Stomach (tissue), 19 donors: ENCODE measurements at places on chromosomes 1 and 21. TPM values are rescaled to one million over a fixed set of nuclear protein-coding genes. Genes with fewer than 3 reads are reported as not detected.

Gene DEPDC1
- total RNA-seq: 0.29 TPM

Gene PTGER3
- 2.3 TPM for total RNA-seq

Gene RHCE
- total RNA-seq: not detected

Gene THRAP3
- total RNA-seq: 26.4 TPM

Gene NFIA
- 67.1 TPM for total RNA-seq

Gene GPR3
- 0.18 TPM for total RNA-seq

Gene TESK2
- total RNA-seq: 9.6 TPM

Gene PCAT6
- not detected for total RNA-seq

Gene FALEC
- total RNA-seq: not detected

Gene KPNA6
- total RNA-seq: 20.9 TPM

GRCh38 chr1:183993132-183993531 lies 44.4 kb downstream of the COLGALT2 start:
- DNase-seq: no peak

GRCh38 chr1:221182791-221183533 lies 303.7 kb downstream of the HLX start:
- DNase-seq: no peak

DNA sequence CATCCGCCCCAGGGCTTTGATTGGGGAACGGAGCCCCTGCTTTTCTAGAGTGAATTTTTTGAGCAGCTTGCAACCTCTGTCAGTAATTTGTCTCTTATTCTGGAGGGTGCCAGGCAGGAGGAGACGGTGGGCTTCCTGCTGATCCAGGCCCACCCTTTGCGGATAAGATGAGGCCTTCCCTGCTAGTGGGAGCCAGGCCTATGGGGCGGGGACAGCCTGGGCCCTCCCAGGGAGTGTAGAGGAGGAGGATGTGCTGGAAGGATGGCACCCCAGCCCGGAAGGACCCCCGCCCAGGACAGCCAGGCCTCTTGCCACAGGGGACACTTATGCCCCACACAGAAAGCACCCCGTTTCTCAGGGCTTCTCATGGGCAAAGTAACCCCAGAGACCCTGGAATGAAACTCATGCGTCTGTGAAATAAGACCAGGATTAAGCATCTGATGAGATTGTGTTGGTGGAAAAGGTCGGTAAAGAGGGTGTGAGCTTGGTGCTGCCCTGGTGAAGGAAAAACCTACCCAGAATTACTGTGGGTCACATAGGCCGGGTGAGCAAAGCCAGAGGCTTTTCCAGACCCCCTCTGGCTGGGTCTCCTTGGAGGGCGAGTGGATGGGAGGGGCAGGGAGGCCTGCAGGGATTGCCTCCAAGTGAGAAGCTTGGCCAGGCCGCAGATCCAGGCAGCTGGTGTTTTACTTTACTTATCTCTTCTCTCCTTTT lies 118.7 kb downstream of the SIK1 start:
- DNase-seq: no peak

- no peak for DNase-seq
Observed at GRCh38 chr1:19864570-19865160, 17.5 kb upstream of the OTUD3 start.

DNA sequence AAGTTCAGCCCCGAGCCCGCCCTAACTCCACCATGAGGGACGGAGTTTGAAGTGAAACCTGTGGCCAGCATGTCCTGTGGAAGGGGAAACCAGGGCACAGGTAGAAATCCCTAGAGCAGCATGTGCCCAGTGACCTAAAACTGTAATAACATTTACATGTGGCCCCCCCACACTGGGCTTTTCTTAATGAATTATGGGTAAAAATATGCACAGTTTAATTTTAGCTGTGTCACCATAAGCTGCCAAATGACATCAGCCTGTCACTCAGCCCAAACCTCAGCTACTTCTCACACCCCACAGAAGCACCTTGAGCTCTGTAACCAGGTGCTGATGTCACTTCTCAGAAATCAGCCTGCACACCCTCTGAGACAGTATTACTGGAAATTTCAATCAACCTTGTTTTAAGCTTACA lies 50.0 kb upstream of the SLC19A1 start:
- DNase-seq: peak; percentile 35

GRCh38 chr1:109873278-109874175 lies 37.1 kb upstream of the CSF1 start:
- DNase-seq: no peak

- no peak for DNase-seq
Observed at GRCh38 chr1:147852706-147853225, 49.8 kb upstream of the GJA8 start.

GRCh38 chr1:237012788-237013383 lies 8.6 kb upstream of the MT1HL1 start:
- DNase-seq: peak; percentile 78

- no peak for DNase-seq
Observed at GRCh38 chr1:38235705-38236104, 189.1 kb upstream of the POU3F1 start.

DNA sequence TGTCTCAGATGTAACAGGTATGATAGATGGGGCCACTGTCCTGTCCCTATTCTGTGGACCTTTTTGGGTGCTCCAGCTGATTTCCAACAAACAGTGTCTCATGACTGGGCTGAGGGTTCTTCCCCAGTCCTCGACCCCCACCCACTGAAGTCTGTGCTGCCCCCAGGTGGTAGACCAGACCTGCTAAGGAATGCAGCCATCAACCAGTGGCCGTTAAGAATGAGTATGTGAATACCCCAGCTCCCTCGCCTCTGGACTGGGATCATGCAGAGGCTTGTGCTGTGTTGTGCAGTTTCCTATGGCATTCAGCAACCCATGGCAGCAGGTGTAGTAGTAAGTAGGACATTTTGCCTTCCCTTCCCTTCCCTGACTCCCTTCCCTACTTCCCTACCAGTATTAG lies 183.1 kb upstream of the KAZN start:
- DNase-seq: no peak

GRCh38 chr1:186595969-186596368 lies 84.3 kb downstream of the PTGS2 start:
- no peak for DNase-seq

GRCh38 chr1:189496768-189497167 lies 980.9 kb downstream of the BRINP3 start:
- no peak for DNase-seq

DNA sequence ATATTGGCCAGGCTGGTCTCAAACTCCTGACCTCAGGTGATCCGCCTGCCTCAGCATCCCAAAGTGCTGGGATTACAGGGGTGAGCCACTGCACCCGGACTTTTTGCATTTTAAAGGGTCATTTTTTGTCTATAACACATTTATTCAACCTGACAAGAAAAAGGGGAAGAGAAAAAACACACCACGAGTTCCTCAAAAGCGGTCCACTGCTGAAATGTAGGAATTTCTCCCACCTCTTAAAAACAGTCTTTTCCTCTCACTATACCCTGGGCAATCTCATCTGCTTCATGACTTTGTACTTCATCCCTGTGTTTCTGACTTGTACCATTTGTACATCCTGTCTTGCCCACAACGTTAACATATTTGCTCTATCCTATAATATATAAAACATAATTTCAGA lies 413.3 kb upstream of the PTBP2 start:
- DNase-seq: no peak

- DNase-seq: no peak
Observed at GRCh38 chr1:3255680-3256079, 186.7 kb downstream of the PRDM16 start.

GRCh38 chr1:84426376-84426775 lies 28.1 kb downstream of the DNASE2B start:
- DNase-seq: no peak

DNA sequence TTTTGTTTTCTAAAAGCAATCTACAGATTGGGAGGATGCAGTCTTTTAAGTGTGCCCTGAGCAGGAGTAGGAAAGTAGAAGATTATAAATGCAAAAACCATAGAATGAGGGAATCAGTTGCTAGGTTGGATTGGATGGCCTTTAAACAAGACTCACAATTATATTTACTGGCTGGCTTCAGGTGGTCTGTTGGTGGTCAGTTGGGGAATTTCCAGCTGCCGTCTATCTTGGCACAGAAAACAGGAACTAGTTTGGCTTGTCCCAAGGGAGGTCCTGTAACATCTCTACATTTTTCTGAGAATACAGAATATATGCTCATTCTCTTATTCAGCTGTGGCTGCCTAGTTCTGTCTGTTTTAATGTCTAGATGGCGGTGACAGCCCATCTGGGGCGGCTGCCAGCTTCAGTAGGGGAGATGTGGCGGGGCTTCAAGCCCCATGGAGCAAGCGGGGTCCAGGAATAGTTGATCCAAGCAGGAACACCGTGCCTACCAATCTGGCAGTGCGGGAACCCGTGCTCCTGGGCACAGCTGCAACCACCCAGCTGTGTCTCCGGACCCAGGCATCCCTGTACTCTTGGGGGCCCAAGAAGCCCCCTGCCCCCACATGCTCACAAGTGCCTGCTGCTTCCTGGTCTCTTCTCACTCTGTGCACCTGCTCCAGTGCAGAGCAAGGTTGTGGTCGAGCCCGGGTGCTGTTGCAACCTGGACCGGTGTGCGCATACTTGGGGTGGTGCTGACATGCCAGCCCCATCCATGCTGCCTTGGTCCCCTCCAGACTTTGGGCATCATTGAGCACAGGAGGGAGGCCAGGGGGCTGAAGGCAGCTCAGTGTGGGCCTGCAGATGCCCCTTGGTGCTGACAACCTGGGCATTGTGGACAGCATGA lies 1182.6 kb downstream of the AMY1C start:
- no peak for DNase-seq

DNA sequence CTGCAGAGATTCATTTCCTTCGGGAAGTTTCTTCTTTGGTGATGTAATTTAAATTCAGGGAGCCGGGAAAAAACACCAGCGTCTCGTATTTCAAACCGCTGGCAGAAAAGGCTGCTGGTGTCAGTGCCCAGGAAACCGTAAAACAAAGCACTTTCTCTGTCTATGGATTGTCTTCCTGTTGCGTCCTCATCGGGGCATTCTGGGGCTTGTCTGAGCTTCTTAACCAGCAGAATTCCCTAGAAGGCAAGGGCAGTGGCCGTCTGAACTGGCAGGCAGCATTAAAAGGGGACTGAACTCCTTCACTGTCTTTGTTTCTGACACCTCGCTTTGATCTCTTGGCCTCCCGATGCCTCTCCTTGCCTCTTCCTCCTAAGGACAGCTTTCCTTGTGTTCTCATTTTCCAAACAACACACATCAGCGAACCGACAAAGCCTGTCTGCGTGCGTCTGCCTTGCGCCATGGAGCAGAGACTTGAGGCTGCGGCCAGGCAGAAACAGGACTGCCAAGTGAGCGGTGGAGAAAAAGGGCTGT lies 391.6 kb upstream of the VAMP3 start:
- peak; percentile 19 for DNase-seq

DNA sequence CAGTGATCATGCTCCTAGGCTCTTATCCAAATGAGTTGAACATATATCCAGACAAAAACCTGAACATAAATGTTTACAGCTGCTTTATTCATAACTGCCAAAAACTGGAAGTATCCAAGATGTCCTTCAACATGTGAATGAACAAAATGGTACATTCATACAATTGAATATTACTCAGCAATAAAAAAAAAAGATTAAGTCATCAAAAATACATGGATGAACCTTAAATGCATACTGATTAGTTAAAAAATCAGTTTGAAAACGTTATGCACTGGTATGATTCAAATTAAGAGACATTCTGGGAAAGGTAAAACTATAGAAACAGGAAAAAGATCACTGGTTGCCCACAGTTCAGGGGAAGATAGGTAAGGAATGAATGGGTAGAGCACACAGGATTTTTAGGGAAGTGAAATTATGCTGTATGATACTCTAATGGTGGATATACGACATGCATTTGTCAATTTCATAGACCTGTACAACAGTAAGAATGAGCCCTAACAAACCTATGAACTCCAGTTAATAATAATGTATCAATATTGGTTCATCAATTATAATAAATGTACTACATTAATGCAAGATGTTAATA lies 3.1 kb downstream of the LRRC40 start:
- no peak for DNase-seq

GRCh38 chr1:32997381-32997891 lies 32.8 kb upstream of the RNF19B start:
- DNase-seq: no peak

DNA sequence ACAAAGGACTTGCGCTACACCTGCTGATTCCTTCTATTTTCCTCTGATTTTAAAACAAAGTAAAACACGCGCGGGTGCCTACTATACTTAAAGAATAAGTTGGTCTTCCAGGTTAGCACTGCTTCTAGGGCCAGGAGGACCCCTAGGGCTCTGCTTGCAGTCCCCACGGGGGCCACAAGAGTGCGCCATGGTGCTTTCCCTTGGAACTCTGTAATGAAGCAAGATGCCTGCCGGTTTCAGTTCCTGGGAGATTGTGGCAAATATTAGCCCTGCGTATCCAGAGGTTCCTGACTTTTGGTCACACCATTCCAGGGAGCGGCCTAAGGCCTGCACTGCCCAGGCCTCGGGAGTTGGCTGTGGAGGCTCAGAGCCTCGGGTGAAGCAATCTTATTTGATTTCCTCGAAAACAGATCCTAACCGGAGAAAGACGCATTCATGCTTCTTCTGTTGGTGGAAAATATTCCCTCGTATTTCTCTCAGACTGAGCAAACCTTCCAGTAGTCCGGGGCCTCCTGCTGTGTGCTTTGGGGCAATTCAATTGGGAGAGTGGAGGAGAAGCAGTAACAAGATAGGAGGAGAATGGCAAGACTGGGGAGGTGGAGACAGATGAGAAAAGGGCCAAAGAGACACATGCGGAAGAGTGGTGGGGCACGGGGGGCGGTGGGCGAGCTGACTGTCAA lies 25.3 kb downstream of the ADAM30 start:
- DNase-seq: peak; percentile 88

DNA sequence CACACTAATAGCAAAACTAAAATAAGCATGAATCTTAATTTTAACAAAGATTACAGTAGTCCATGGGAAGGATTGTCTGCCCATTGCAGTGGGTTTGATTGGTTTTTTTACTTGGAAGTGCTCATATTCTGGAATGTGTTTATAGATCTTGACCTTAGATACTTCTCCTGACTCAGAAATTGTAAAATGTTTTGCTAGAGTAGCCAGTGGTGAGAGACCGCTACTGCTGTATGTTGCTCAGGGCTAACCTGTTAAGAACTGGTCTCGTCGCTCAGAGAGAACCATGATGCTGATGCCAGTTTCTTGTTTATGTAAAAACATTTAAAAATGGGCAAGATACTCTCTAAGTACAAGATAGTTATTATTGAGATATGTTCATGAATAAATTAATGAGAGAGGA lies 99.9 kb downstream of the ROR1 start:
- no peak for DNase-seq

- no peak for DNase-seq
Observed at GRCh38 chr1:100794748-100795645, 75.5 kb downstream of the VCAM1 start.

- peak; percentile 28 for DNase-seq
Observed at GRCh38 chr1:5992814-5993555, 760 bp upstream of the NPHP4 start.
